ENCODE measurements at places on chromosomes 13 and 19.
A peak's percentile ranks its signal among the peaks of the same experiment; 100 is the strongest.

DNA sequence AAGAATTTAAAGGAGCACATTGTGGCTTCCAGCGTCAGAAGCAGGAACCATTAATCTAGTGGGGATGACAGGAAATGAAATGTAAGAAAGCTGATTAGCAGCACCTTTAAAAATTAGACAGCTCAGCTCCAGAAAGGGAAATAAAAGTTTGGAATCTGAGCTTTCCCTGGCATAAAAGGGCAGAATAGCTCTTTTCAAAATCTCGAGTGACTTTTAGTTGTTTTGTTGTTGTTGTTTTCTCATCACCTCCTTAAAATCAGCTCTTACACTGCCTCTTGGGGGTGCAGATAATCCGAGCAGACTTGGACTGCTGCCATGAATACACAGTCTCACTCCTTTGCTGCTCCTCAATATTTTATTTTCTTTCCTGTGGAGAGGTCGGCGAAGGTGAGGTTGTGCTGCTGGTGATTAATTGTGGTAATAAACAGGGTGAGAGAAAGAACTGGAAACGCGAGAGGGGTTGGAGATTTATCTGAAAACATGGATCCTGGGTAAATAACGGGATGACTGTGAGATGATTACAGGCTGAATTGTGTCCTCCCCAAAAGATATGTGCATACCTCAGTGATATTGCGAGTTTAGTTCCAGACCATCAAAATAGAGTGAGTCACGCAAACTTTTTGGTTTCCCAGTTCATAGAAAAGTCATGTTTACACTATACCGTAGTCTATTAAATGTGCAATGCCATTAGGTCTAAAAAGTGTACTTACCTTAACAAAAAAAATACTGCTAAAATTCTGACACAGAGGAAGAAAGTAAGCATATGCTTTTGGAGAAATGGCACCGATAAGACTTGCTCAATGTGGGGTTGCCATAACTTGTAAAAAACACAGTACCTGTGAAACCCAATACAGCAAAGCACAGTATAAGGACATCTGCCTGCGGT lies 787.7 kb downstream of the UQCRFS1 start:
- DNase-seq: no peak

- no peak for DNase-seq
Measured at GRCh38 chr19:1000095-1000494, at the start of gene GRIN3B. Gene GRIN3B, plus strand, starts transcription at chr19:1000419. Its CDS starts 19 bp downstream, at chr19:1000438.

- DNase-seq: no peak
Measured at GRCh38 chr19:2888731-2889224, 11.9 kb upstream of the ZNF57 start.

GRCh38 chr13:96274046-96274445 lies 184.1 kb downstream of the HS6ST3 start:
- DNase-seq: no peak

GRCh38 chr19:51799774-51800472 lies 5.0 kb downstream of the FPR3 start:
- DNase-seq: no peak

GRCh38 chr19:4186087-4186993 lies 3.9 kb downstream of the ANKRD24 start:
- peak; percentile 73 for DNase-seq

GRCh38 chr13:111131611-111132010 lies 16.5 kb downstream of the ARHGEF7 start:
- DNase-seq: no peak

DNA sequence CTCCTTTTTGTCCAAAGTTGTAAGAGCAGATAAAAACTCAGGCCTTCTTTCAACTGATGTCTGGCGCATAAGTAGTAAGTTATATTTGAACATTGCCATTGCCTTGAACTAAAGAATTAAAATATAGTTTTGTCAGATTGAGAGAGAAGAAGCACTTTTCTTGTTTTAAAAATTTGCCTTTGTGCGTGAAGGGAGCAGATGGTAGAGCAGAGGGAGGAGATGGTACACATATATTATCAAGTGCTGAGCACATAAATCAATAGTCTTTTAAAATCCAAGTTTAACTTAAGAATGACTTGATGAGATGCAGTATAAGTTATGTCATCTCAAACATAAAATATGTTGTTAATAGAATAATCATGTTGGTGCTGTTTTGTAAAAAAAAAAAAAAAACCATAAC lies 504.6 kb upstream of the KLHL1 start:
- no peak for DNase-seq

GRCh38 chr13:33994198-33994597 lies 176.2 kb downstream of the RFC3 start:
- DNase-seq: no peak

GRCh38 chr19:14563590-14563926 lies 8.3 kb downstream of the NDUFB7 start:
- no peak for DNase-seq

DNA sequence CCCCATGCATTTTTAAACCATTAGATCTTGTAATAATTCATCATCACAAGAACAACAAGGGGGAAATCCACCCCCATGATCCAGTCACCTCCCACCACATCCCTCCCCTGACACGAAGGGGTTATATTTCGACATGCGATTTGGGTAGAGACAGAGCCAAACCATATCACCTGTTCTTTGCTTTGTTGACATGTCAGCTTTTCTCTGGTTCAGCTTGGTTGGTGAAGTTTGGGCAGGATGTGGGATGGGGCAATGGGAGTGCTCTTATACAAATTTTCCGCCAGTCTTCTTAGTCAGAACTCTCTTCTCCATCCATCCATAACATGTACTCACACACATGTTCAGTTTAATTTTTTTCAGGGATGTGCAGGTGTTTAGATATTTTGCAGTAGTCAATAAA lies 12.9 kb downstream of the TPP2 start:
- DNase-seq: no peak

- no peak for DNase-seq
Measured at GRCh38 chr13:87884884-87885283, 213.7 kb downstream of the SLITRK5 start.

- no peak for DNase-seq
Measured at GRCh38 chr19:18086590-18087138, at the start of gene IL12RB1. Gene IL12RB1, minus strand, starts transcription at chr19:18086934. Its CDS starts 111 bp downstream, at chr19:18086823.

DNA sequence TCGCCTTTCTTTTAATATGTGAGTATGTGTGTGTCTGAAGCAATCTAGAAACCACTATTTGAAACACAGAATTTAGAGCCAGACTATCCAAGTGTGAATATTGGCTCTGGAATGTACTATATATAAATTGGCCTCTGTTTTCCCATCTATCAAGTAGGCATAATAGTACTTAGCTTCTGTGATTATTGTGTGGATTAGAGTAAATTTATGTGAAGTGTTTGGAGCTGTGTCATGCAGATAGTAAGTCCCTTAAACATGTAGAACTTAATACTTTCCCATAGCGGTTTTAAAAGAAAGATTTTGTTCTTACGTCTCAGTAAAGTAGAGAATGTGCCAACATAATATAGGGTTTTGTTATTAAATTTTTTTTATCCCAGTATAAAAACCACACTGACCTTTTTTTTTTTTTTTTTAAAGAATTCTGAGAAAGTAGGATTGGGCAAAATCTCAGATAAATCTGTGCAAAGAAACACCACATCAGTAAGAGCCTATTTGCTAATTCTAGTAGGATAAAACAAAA lies 432.3 kb downstream of the RFC3 start:
- DNase-seq: no peak

- DNase-seq: no peak
Measured at GRCh38 chr13:76503766-76504165, 382.4 kb downstream of the KCTD12 start.

- no peak for DNase-seq
Measured at GRCh38 chr13:45807520-45808099, 43.9 kb downstream of the SIAH3 start.

GRCh38 chr13:20828539-20829364 lies 55.0 kb upstream of the EEF1AKMT1 start:
- no peak for DNase-seq

GRCh38 chr19:44611812-44612295 lies 1.5 kb upstream of the IGSF23 start:
- DNase-seq: no peak

GRCh38 chr13:45518525-45519245 lies 53.9 kb downstream of the COG3 start:
- no peak for DNase-seq

GRCh38 chr19:7098701-7099596 lies 29.4 kb downstream of the ZNF557 start:
- peak; percentile 93 for DNase-seq

DNA sequence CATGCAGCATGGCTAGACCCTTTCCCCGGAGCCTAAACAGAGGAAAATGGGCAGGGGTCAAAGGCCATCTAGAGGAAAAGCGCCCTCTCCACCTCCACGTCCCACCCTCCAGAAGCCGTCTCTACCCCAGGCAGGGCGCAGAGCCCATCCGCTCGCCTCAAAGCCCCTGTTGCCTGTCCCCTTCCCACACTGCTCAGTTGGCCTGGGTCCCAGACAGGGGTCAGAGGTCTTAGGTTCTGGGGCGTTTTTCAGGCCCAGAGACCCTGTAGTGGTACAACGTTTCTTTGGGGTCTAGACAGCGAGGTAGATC lies 285 bp downstream of the TMEM143 start:
- DNase-seq: no peak

- no peak for DNase-seq
Measured at GRCh38 chr13:20297181-20297580, 65.1 kb upstream of the GJB6 start.

DNA sequence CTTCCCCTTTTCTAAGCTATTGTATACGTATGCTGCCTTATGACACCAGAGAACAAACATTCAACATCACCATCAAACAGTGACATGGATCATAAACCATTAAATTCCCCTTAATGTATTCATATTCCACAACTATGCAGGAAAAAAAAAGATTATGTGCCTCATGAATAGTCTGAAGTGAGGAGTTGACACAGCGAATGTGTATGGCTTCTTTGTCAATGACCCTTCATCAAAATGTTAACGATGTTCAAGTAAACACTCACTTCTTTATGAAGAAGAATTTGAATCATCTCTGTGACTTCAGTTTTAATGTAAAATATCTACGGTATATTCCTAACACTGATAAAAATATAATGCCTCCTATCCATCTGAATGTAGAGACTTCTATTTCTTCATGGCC lies 44.6 kb downstream of the SMAD9 start:
- no peak for DNase-seq

GRCh38 chr13:28055357-28055756 lies 45.0 kb downstream of the FLT3 start:
- DNase-seq: no peak

DNA sequence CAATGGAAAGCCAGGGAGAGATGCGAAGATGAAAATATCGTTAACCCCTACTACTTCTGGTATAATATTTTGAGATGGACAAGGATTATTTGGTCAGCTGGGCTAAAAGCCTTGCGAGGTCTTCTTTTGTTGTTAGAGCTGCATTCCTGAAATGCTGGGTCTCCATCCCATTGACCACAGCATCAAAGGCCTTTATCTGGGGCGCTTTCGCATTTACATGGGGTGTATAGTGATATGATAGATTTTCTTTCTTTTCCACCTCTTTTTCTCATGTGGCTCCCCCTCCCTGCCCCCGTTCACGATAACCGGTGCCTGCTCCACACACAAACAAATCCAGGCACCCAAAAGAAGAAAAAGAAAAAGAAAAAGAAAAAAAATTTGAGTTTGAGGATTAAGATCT lies 77.5 kb downstream of the ZNF536 start:
- no peak for DNase-seq

DNA sequence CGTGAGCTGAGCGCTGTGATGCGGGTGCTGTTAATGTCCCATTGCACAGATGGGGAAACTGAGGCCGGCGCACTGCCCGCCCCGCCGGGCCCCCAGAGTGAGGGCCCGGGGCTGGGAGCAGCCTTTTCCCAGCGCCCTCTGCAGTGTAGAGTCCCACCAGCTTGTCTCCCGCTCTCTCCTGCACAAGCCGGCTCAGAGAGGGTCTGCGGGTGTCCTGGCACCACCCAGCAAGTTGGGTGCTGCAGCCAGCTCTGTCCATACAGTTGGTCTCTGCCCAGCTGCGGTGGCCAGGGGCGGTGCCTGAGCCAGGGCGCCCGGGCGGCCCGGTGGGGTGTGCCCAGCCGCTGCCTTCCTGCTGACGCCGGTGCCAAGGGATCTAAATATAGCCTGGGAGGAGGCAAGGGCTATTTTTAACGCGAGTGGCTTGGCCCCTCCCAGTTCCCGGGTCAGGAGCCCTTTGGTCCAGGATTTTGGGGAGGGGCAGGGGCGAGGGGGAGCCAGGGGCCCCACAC lies 19.3 kb downstream of the GADD45B start:
- DNase-seq: peak; percentile 87

DNA sequence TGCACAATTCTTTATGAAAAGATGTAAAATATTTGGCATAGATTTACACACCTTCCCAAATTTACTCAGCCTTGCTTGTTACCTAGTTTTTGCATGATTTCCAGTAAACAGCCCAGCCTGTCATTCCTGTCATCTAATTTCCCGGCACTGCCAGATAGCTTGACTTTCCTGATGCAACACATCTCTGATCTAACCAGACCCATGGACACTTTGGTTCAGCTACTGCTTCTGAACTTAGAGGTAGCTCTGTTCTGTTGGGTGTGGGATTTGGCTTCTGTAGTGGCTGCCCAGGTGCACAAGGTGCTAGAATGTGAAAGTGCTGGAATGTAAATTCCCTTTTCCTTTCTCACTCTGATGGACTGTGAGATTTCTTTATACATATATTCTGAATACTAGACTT lies 1033.5 kb downstream of the SLITRK1 start:
- no peak for DNase-seq

DNA sequence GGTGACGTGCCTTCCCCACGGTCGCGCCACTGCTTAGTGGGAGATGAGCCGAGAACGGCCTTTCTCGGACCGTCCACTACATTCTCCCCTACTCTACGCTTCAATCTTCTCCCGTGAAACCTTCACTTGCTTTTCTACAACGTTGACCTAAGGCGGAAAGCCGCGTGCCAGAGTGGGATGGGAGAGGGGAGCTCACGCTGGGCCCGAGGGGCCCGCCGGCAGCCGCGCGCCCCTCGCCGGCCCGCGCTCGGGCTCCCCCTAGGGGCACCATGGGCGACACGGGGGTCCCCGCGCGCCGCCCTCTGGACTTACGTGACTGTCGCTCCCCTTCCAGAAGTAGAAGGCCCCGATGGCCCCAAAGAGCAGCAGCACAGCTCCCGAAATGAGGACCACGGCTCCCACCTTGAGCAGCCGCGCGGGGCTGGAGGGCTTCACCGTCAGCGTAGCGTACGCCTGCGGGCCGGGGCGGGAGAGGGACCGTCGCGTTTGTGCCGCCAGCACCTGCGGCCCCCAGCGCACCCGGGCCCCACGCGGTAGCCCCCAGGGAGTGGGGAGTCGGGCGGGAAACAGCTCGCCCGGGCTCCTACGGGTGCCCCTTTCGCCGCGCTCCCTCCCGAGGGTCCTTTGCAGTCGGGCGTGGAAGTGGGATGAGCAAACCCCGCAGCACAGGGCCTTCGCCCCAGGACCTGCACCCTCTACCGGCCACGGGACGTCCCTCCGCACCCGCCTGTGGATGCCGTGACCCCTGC lies 727 bp downstream of the CNMD start:
- no peak for DNase-seq

DNA sequence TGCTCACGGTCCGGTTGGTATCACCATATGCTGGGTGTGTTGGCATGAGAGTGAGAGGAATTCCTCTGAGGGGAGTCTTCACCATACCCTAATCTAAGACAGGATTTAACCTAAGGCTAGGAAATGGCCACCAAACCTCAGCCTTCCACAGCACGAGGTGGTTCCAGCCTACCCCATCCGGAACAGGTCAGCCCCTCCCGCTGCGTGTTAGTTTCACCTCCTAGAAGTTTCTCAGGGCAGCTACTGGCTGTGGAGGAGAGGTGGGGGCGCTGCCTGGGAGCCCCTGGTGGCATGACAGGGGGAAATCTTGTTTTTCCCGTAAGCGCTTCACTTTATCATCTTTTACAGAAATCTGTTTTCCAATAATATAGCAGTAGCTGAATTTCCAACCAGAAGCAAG lies 55.1 kb downstream of the RGCC start:
- DNase-seq: no peak

GRCh38 chr19:38197937-38198704 lies 25.9 kb downstream of the DPF1 start:
- DNase-seq: peak; percentile 62
